PC-3 (cell line): ENCODE measurements at places on chromosomes 5 and 9.

DNA sequence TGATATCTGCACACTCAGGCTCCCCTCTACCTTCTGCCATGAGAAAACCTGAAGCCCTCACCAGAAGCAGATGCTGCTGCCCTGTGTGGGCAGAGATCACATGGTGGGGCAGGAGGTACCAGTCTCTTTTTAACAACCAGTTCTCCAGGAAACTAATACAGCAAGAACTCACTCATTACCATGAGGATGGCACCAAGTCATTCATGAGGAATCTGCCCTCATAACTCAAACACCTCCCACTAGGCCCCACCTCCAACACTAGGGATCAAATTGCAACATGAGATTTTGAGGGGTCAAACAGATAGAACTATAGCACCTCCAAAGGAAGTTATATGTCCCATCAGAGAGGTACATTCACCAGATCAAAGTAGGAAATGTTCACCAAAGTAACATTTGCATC is 136.3 kb upstream of the SHB start:
- DNase-seq: peak; percentile 23

DNA sequence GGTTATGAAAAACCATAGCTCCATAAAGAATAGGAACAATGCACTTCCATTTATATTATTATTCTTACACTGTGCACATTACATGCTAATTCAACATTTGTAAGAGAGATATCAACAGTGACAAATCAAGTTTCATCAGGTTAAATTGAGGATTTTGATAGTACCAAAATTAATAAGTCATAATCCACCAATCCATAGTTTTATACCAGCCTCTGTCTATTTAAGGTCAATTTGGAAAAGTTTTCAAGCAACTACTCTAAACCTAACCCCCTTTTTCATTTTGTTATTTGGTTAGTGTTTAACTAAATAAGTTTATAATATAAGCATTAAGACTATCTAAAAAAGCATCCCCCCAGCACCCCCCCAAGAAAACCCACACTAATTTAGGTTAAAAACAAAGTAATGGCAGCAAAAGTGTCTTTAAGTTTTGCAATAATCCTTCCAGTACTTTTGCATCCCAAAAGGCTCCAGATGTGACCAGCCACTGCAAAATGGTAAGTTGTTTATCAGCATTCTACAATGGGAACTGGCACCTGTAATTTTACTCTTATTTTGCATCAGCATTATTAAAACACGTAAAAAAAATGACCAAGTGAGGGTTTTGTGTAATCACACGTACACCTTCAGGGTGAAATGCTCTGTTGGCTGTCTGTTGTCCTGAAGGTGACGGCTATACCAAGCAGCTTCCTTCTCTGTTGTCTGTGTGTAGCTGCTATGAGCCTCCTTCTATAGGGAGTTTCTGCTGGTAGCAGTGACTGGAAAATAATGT is 36.8 kb upstream of the SSBP2 start:
- DNase-seq: no peak

DNA sequence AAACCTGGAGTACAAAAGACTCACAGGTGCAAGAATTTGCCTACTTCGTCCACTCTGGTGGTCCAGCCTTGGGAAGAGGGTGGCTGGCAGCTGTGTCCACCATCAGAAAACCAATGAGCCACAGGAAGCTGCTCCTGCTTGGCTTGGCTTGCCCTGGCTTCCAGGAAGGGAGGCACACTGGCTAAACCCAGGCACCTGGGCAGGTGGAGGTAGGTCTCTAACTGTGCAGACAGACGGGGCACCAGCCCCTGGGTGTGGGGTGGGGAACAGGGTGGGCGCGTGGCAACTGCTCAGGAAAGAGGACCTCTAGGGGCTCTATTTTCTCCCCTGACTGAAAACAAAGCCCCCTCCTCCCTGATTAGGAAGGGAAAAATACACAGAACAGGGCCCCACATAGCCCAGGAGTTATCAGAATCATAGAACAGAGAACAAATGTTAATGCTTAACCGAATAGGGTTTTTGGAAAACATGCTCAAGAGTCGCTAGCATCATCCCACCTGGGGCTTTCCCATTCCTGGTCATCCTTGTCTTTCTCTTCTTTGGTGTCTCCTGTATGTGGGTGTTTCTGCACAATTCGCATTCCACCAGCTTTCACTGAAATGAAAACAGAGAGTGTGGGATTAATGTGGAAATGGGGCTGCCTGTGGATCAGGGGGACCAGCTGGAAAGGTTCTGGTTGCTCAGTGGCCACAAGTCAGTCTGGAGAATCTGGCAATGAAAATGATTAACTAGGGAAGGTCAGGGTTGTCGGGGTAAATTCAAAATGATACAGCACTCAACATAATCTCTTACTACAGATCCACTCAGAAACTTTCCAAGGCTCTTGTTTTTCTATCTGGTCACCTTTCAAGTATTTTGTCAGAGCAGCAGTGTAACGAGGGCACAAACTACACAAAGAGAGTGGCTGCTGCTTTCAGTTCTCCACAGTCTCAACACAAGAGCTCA is 13.1 kb downstream of the DAP start:
- DNase-seq: no peak

DNA sequence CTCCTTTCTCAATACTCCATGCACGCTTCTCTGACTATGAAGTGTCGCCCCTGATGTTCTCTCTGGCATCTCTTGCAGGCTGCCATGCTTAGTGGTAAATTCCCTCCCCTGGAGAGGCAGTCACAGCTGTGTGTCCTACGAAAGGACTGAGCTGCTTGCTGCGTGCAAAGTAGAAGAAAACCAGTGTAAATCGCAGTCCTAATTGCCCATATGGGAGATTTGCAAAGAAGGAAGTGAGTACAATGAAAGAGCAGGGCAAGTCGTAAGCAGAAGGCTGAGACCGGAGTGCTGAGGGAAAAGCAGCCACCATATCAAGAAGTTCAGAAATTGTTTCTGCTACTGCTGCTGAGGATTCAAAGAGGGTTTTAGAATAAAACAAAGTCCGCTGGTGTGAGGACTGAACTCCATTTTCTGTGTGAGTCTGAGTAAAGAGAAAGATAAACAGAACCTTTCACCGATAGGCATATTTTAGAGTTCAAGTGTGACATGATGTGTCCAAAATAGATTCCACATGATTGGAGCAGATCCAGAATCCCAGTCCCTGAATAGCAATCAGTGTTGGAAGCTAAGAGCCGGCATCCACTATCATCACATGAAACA is 507.8 kb upstream of the MPDZ start:
- DNase-seq: no peak

DNA sequence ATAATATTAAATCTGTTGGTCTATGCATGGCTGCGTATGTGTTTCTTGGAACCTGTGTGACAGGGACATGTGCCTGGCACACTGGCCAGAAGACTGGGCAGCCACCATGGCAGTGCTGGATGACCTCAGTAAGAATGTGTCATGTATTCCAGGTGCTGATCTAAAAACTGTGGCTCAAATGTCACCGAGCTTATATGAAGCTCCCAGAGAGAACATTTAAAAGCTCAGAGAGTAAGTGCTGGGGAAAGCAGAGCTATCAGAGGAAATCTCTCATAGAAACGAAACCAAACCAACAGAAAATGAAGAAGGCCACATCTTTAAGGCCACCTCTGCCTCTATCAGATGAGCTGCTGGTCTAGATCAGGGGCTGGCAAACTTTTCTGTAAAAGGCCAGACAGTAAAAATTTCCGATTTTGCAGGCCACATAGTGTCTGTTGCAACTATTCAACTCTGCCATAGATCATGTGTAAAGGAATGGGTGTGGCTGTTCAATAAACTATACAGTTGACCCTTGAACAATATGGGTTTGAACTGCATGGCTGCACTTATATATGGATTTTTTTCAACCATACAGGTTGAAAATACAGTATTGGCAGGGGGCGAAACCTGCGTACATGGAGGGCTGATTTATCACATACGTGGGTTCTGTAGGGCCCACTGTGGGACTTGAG is 31.8 kb downstream of the TSTD2 start:
- no peak for DNase-seq
